Bronchial epithelial cell (primary cell): ENCODE measurements at places on chromosomes 16 and 17. TPM values are rescaled to one million over a fixed set of nuclear protein-coding genes. Genes with fewer than 3 reads are reported as not detected.

Gene MYH1
- not detected in 2 replicates for total RNA-seq

Gene MFAP4
- 0.26 TPM in 1 of 2 replicates, not detected in the other for total RNA-seq

Gene HSD17B2
- 10.4 and 63.7 TPM in 2 replicates for total RNA-seq

Gene CD7
- not detected in 2 replicates for total RNA-seq

Gene PLK1
- total RNA-seq = 1.0 and 1.3 TPM in 2 replicates

Gene OR1A1
- total RNA-seq = not detected in 2 replicates

Gene OSGIN1
- total RNA-seq = 1.1 and 1.8 TPM in 2 replicates

Gene TMEM114
- total RNA-seq = not detected in 2 replicates

Gene CTRB1
- total RNA-seq = not detected in 2 replicates

Gene C16orf92
- total RNA-seq = not detected in 2 replicates

Gene XYLT1
- under 0.01 and 1.2 TPM in 2 replicates for total RNA-seq

Gene BAIAP3
- 0.26 and 0.51 TPM in 2 replicates for total RNA-seq

Gene TPSD1
- total RNA-seq = not detected in 2 replicates

Gene PRSS33
- not detected in 2 replicates for total RNA-seq

Gene CHRNE
- 0.13 and 0.79 TPM in 2 replicates for total RNA-seq

Gene FBXW10
- total RNA-seq = not detected in 2 replicates

Gene EVI2B
- not detected in 2 replicates for total RNA-seq

Gene SRCIN1
- under 0.01 and 0.64 TPM in 2 replicates for total RNA-seq

Gene CHD9NB
- 0.26 and 2.0 TPM in 2 replicates for total RNA-seq

Gene LITAFD
- not detected in 2 replicates for total RNA-seq

Gene CACNG1
- total RNA-seq = not detected in 2 replicates

Gene CD300LB
- total RNA-seq = not detected in 2 replicates

Gene RBFOX1
- total RNA-seq = not detected in 2 replicates
